ENCODE measurements at places on chromosomes 4 and X.

DNA sequence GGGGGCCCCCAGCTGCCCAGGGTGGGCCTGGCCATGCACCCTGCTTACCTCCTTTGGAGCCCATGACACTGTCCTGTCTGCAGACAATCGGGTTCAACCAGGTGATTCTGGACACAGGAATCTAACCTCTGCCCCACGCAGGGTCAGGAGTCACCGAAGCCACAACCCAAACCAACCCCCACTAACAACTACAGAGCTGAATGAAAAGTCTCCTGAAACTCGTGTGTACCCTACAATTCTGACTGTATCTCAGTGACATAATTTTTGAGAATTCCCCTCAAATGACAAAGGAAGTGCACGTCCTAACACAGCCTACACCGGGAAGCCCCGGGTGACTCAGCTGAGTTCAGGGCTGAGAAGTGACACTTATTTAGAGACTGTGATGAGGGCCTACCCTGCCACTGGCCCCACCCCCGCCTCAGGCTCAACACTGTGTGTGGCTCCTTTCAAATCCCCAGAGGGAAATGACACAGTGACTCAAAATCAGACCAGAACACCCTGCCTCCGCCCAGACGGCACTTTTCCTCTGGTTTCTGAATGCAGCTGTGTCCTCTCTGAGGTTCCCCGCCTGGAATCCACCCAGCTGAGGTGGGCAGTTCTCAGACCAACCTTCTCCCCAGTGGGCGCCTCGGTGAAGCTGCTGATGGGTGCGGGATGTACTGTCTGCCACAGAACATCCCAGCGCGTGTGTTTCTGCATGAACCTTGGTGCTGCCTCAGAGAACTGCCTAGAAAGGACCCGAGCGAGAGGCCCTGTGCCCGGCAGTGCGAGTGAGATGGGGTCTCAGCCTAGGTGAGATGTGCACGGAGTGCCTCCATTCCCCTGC lies 9.9 kb downstream of the TNIP2 start:
- peak; percentile 63 for DNase-seq

DNA sequence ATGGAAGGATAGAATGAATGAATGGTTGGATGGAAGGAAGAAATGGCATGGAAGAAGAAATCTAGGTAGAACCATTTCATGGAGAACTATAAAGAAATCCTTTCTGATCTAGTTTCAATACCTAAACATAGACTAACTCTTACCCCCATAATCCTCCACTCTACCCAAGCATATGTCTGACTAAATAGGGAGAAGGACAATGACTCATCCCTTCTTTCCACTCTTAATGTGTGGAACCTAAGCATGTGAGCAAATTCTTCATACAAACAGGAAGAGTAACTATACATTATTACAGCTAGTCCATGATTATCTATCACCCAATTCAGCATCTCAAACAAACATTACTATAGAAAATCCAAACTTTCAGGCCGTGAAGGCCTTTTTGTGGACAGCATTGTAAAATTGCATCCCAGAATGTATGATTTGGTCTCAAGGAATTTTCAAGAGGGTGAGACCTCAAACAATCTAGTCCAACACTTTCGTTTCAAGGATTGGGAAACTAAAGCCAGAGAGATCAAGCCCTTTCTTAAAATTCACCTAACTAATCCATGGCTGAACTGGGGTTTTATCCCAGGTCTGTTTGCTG lies 11.2 kb downstream of the C1QTNF7 start:
- no peak for DNase-seq

GRCh38 chrX:21723084-21723483 lies 34.8 kb downstream of the SMPX start:
- no peak for DNase-seq

- DNase-seq = no peak
Measured at GRCh38 chr4:138409670-138410069, 167.5 kb upstream of the SLC7A11 start.

All from activated gamma-delta T cell (primary cell).